ENCODE measurements at places on chromosomes 5 and 9.

- no peak for DNase-seq
Measured at GRCh38 chr9:104860263-104860662, 67.7 kb downstream of the ABCA1 start.

DNA sequence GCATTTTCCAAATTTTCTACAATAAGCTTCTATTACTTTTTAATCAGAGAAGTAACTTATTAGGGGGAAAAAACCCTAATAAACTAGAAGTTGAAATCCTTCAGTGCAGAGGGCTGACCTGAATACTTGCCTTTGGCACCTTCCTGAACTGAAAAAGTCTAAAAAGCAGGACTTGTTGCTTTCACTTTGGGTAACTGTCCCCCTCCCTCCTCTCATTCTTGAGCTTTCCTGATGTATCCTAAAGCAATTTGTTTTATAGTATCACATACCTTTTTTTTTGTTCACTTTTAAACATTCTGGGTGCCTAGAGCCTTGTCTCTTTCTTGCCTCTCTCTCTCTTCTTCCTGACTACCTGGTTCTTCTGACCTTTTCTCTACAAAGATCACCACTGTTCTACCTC, 64.0 kb upstream of the ERBIN start:
- no peak for DNase-seq

DNA sequence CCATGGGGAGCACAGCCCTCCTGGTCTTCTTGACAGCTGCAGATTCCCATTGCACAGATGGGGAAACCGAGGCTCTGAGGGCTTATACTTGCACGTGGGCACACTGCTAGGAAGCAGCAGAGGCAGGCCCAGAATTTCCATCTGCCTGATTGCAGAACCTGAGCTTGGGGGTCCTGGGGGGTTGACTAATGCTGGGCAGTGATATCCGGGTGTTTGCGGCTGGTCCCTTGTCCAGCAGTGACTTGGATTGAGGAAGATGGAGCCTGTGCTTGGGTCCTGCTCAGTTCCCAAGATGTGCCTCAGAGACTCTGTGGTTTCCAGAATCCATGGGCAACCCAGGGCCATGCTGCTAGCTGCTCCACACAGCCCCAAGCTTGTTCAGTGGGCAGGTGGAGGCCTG, 91.2 kb downstream of the PHF2 start:
- DNase-seq: no peak

- DNase-seq: no peak
Measured at GRCh38 chr9:129880654-129881546, 45.6 kb downstream of the USP20 start.

GRCh38 chr9:110710420-110710819, 41.8 kb downstream of the MUSK start:
- no peak for DNase-seq

GRCh38 chr5:68822796-68823195, 271.0 kb upstream of the SLC30A5 start:
- DNase-seq: no peak

- no peak for DNase-seq
Measured at GRCh38 chr5:91038180-91038808, 344.8 kb downstream of the ARRDC3 start.

DNA sequence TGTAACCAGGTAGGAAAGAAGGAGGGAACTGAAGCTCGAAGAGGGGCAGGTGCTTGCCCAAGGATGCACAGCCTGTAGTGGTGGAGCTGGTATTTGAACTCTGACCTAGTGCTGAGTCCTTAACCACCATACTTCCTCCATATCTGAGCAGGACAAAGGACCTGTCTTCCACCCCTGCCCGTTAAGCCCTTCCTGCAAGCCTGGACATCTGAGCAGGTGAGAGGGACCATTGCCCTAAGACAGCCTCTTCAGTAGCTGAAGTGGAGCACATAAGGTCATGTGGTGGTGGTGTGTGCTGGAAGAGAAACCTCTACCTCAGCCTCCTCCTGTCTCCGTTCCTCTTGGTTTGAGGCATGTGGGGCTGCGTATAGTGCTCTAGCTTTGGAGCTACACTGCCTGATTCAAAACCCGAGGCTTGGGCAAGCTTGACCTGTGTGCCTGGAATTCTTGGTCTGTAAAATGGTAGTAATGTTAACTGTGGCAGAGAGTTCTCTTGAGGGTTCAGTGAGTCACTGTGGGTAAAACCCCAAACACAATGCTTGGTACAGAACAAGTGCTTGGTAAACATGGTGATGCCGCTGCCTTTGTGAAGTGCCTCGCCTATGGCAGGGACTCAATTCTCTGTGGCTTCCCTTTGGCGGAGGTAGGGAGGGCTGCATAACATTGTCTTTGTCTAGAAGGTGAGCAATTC, 7.4 kb downstream of the GALNT10 start:
- DNase-seq: no peak

GRCh38 chr9:135586601-135587109, 25.1 kb downstream of the PAEP start:
- DNase-seq: no peak

DNA sequence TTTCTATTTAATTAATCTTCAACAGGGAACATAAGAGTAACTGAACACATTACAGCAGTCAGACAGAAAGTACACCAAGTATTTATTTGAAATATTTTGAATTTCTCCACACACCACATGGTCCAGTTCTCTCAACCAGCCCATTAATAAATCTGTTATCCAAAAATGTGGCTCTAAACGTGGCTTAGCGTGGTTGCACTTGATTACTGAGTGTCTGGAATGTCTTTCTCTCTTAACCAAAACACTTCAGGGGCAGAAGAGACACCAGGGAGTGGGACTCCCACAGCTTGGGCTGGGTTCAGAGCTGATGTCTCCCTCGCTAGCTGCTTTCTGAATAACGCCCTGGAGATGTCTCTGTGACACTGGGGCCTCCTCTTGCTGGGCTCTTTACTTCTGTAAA, 52.6 kb upstream of the FANCC start:
- no peak for DNase-seq

- DNase-seq: peak; percentile 85
Measured at GRCh38 chr5:180085837-180086236, 14.3 kb upstream of the RNF130 start.

DNA sequence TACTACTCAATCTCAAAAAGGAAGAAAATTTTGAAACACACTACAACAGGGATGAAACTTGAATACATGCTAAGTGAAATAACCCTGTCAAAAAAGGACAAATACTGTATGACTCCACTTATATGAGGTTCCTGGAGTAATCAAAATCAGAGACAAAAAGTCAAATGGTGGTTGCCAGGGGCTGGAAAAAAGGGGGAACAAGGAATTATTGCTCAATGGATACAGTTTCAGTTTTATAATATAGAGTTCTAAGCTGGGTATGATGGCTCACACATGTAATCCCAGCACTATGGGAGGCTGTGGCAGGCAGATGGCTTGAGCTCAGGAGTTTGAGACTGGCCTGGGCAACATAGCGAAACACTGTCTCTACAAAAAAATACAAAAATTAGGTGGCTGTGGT, 29.0 kb downstream of the ETF1 start:
- no peak for DNase-seq

DNA sequence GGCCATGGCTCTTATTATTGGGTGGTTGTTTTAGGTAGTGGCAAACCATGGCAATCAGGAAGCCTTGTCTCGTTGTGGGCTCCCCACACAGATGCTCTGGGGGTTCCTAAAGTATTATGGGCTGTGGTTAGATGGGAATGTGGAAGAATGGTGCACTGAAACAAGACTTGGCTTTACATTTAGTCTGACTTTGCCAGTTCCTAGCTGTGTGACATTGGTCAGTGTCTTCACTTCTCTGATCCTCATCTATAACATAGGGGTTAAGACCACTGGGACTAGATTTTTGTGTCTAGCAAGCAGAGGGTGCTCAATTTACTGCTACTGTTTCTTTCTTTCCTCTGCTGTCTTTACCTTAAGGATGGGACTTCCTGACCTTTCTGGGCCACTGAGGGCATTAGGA, 149.5 kb downstream of the HSPA4 start:
- no peak for DNase-seq

GRCh38 chr5:143440448-143441115, 37.1 kb upstream of the NR3C1 start:
- DNase-seq: no peak

DNA sequence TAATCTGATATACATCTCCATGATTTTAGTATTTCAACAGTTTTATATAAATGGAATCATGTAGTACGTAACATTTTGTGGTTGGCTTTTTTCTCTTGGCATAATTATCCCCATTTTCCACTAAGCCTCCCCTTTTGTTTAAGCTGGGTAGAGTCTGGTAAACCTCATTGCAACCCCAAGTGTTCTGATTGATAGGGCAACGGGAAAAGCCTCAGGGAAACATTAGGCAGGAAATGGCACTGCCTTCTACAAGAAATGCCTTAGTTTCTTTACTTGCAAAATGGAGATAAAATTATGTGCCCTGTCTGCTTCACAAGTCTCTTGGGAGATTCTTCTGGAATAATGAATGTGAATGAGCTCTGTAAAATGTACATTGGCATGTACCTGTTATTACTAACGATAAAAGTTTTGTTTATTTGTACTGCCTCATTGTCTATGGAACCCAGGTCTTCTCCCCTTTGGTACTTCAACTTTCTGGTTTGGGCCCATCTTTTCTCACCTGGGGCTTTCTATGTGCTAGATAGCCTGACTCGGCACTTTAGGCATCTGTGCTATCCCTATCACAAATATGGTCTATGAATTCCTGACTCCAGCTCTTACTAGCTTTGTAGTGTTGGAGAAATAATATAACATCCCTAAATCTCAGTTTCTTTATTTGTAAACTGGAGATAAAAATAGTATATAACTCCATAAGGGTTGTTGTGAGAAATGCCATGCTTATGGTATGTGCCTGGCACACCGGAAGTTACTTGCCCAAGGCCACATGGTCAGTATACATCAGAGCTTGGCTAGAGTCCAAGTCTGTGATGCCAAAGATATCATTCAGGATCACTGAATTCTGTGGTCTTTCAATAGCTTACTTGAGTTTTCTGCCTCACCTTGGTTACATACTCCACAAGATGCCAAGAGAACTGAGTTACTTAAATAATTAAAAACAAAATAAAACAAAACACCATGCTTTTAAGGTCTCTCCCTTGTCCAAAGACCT, 48.2 kb upstream of the ZNF169 start:
- no peak for DNase-seq

GRCh38 chr9:22158927-22159346, 149.8 kb upstream of the CDKN2B start:
- no peak for DNase-seq

GRCh38 chr9:69472101-69472620, 147.1 kb downstream of the ENTREP1 start:
- DNase-seq: no peak

GRCh38 chr9:129777769-129778130, 24.9 kb upstream of the PTGES start:
- DNase-seq: no peak

DNA sequence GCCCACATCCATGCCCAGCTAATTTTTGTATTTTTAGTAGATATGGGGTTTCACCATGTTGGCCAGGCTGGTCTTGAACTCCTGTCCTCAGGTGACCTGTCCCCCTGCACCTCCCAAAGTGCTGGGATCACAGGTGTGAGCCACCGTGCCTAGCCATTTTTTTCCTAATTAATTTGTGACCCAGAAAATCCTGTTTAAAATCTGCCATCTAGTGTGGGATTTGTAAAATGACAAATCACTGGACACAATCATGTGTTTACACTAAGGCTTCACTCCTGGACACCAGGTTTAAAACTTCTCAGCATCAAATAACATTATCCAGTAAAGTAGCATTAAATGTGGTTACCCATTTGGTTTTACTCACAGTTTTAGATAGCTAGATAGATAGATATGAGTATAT, 18.6 kb upstream of the KDM4C start:
- DNase-seq: no peak

- DNase-seq: no peak
Measured at GRCh38 chr5:124025306-124025845, 513.4 kb downstream of the CSNK1G3 start.

DNA sequence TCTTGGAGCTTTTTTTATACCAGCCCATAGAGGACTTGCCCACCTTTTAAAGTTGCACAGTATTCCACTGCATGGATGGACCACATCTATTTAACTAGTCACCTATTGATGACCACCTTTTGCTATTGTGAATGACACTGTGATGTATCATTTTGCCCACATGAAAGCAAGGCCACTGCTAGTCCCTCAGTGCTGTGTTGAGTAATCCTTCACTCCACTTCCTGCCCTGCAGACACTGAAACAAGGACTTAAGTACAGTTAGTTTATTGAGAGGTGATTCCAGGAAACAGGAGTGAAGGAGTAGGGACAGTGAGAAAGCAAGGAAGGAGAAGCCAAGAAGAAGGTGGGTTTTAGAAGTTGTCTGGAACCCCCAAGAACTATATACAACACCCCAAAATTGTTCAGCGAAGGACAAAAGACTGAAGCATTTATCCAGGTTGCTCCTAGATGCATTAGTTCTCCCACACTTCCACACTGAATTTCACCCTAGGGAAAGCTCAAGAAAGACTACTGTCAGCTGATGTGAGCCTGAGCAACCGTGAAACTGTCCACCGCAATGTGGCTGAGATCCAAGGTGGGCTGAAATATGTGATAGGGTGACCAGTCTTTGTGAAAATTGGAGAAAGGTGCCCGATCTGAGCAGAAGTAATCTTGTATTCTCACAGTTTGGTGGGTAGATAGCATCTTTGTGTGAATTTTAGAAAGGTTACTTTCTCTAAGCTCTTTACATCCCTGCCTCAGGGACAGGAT, 45.2 kb upstream of the ANKRD31 start:
- no peak for DNase-seq

GRCh38 chr9:98831696-98832095, 24.2 kb downstream of the GALNT12 start:
- no peak for DNase-seq

- no peak for DNase-seq
Measured at GRCh38 chr5:177358370-177358819, 671 bp downstream of the RGS14 start.

GRCh38 chr5:8446179-8446578, 577.2 kb downstream of the MTRR start:
- no peak for DNase-seq

DNA sequence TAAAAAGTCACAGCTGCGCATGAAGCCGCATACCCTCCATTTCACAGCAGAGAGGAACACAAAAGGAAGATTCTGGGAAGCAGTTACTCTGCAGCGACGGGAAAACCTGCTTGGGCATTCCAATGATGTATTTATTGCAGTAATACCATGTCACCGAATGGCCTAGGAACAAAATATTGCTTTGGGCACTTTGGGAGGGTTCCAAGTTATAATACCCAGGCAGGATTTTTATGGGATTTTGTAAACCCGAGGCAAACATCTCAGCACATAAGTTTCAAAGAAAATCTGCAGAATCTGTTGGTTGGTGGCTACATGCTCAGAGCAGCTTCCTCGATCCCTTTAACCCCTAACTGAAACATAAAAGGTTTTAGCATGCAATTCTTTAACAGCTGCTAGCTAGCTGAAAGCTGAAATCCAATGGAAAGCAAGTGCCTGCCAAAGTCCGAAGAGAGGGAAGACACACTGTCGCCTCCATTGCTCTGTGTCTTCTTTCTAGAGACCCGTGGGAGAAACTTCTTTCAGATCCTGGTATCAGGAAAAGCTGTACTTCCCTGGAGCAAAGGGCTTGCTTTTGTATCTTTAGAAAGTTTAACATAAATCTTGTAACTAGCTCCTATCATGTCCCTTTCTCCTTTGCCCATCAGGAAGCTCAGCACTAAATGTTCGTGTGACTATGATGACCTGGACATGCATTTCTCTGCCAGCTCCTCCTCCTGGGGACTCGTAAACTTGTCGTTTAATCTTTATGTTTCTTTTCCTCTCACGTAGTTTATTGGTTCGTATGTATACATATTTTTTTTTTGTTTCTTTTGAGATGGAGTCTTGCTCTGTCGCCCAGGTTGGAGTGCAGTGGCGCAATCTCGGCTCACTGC, 195.0 kb downstream of the MAPKAP1 start:
- DNase-seq: no peak

Measured in naive thymus-derived CD4-positive, alpha-beta T cell (primary cell).